Subcutaneous preadipocyte (primary cell): ENCODE measurements at places on chromosomes 3 and 15. TPM values are rescaled to one million over a fixed set of nuclear protein-coding genes. Genes with fewer than 3 reads are reported as not detected.

NTRK3 gene
- total RNA-seq: not detected in 2 replicates

PLSCR5 gene
- total RNA-seq: not detected in 2 replicates

AMIGO3 gene
- total RNA-seq: 0.37 and 1.2 TPM in 2 replicates

KLHL6 gene
- total RNA-seq: not detected in 2 replicates

OSBPL10 gene
- total RNA-seq: 2.2 and 11.1 TPM in 2 replicates

SLC51A gene
- not detected in 2 replicates for total RNA-seq

DTWD1 gene
- 27.8 and 32.7 TPM in 2 replicates for total RNA-seq

PLA2G4F gene
- not detected in 2 replicates for total RNA-seq

CADPS gene
- under 0.01 and 0.59 TPM in 2 replicates for total RNA-seq

ZNF501 gene
- 4.3 and 6.6 TPM in 2 replicates for total RNA-seq

HOMER2 gene
- total RNA-seq: 1.4 and 2.9 TPM in 2 replicates

RLBP1 gene
- total RNA-seq: not detected in 2 replicates

ZNF660 gene
- total RNA-seq: 0.20 and 1.8 TPM in 2 replicates

ROPN1B gene
- total RNA-seq: not detected in 2 replicates

SH2D7 gene
- not detected in 2 replicates for total RNA-seq

TNNC1 gene
- 0.37 TPM in 1 of 2 replicates, not detected in the other for total RNA-seq

TIMP4 gene
- total RNA-seq: 12.7 and 33.4 TPM in 2 replicates

ZBED2 gene
- not detected in 2 replicates for total RNA-seq

TRIM71 gene
- not detected in 2 replicates for total RNA-seq

GRAMD1C gene
- total RNA-seq: 0.73 and 1.8 TPM in 2 replicates

THAP10 gene
- total RNA-seq: 2.2 and 3.1 TPM in 2 replicates

ACTC1 gene
- not detected in 2 replicates for total RNA-seq

CDC25A gene
- total RNA-seq: 4.8 and 18.6 TPM in 2 replicates

CCDC39 gene
- total RNA-seq: under 0.01 TPM in 1 of 2 replicates, not detected in the other

ARGFX gene
- not detected in 2 replicates for total RNA-seq

CLDN16 gene
- total RNA-seq: not detected in 2 replicates

KIF7 gene
- total RNA-seq: 8.8 and 10.0 TPM in 2 replicates

AQR gene
- 22.8 and 30.9 TPM in 2 replicates for total RNA-seq

ATP13A5 gene
- not detected in 2 replicates for total RNA-seq

ZNF445 gene
- 6.6 and 8.2 TPM in 2 replicates for total RNA-seq

CCR8 gene
- total RNA-seq: not detected in 2 replicates

PSTPIP1 gene
- under 0.01 and 0.37 TPM in 2 replicates for total RNA-seq

ACVR2B gene
- 1.1 and 1.6 TPM in 2 replicates for total RNA-seq

TRMT10C gene
- total RNA-seq: 32.7 and 36.4 TPM in 2 replicates

C3orf70 gene
- 1.1 and 1.4 TPM in 2 replicates for total RNA-seq

CLDN18 gene
- not detected in 2 replicates for total RNA-seq

SPSB4 gene
- total RNA-seq: not detected in 2 replicates
